Mesendoderm (in vitro differentiated cells): ENCODE measurements at places on chromosomes 3 and 15.

- DNase-seq = no peak
Measured at GRCh38 chr15:57422113-57422754, 45.9 kb downstream of the CGNL1 start.

DNA sequence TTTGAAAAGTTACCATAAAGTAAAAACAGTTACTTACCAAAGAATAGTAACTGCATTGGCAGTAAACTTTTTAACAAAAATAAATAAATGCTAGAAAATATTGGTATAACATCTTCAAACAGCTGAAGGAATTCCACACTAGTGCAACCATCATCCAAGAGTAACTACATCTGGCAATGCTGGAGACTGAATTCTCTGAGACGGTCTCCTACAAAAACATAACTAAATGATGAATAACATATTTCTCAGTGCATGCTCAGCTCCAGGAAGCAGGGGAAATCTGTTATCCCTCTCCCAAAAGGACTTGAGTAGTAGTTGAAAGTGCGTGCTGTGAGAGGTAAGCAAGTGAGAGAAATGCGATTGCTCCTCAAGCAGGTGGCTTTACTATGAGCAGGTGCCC lies 526.8 kb upstream of the CCDC54 start:
- DNase-seq = no peak

DNA sequence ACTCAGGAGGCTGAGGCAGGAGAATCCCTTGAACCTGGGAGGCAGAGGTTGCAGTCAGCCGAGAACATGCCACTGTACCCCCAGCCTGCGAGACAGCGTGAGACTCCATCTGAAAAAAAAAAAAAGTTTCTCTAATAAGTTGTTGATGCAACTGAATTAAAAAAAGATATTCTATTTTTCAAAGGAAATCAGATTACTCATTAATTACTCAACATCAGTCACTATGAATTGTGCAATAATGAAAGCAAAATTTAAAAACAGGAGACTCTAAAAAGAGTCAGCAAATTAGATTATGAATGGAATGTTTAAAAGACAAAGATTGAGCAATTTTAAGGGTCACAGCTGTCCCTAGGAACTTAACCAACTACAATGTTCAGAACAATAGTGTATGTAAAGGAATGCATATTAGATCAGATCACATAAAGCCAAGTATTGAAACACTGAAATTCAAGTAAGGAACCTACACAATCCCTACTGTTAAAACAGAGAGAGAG lies 60.2 kb upstream of the SLC4A7 start:
- DNase-seq = no peak

DNA sequence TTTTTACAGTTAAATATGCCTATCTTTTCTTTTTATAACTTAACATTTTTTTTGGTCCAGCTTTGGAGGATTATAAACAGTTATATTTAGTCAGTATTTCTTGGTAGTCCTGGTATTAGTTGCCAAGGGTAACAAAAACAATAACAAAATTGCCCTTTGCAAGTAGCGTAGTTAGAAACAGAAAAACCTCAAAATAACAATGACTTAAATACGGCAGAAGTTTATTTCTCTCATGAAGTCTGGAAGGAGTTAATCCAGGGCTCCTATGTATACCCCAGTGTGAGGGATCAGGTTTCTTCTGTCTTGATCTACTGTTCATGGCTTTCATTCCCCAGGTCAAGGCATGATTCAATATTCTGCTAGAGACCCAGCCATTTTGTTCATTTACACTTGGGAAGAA lies 14.1 kb upstream of the MYH15 start:
- no peak for DNase-seq

DNA sequence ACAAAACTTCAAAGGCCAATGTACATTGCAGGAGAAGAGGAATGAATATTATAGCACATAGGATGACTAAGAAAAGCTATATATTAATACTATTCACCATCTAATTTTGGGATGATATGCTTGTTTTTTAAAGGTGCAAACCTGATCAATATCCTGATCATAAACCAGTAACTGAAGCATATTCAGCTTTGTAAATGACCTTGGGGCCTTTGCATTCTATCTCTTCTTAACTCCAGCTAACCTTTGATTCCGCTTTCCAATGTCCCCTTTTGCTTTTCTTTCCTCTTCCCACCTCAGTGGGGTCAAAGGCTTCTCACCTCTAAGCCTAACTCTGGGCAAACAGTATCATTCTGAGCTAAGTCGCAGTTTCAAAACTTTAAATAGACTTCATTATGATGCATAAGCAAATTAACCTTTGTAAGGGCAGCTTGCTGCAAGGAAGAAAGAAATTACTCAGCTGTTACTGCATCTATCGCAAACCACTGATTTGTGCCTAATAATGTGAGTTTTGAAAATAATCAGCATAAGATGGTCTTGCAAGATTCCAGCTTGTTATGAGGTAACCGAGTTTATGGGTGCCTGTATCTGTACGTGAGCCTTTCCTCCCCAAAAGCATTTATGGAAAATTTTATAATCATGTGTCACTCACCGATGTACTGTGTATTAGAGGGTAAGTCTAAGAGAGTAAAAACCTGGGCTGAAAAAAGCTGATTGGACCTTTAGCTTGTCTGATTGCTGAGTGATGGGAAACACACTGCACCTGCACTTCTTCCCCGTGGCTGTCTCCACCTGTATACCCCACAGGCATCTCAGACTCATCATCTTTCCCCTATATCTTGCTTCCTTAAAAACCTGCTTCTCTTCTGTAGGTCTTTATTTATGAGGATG lies 116.8 kb downstream of the TPRG1 start:
- no peak for DNase-seq

DNA sequence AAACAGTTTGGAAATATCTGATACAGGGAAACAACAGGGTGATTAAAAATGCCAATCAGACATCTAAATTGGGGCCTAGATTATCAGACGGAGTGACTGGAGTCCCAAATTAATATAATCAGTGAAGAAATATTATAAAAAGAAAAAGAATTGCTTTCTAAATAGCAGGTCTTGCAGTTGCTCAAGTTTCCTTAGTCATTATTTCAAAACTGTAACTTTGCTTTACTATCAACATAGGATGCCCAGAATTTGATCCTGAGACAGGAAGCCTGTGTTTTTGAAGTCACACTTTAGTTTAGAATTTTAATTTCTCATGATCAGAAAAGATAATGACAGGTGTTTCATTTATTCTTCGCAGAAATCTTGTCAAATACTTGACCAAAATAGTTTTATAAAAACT lies 105.9 kb downstream of the IL1RAP start:
- DNase-seq = no peak

GRCh38 chr3:15099364-15100098 lies 583 bp upstream of the RBSN start:
- DNase-seq = no peak

- no peak for DNase-seq
Measured at GRCh38 chr3:176967522-176967921, 229.8 kb downstream of the TBL1XR1 start.

DNA sequence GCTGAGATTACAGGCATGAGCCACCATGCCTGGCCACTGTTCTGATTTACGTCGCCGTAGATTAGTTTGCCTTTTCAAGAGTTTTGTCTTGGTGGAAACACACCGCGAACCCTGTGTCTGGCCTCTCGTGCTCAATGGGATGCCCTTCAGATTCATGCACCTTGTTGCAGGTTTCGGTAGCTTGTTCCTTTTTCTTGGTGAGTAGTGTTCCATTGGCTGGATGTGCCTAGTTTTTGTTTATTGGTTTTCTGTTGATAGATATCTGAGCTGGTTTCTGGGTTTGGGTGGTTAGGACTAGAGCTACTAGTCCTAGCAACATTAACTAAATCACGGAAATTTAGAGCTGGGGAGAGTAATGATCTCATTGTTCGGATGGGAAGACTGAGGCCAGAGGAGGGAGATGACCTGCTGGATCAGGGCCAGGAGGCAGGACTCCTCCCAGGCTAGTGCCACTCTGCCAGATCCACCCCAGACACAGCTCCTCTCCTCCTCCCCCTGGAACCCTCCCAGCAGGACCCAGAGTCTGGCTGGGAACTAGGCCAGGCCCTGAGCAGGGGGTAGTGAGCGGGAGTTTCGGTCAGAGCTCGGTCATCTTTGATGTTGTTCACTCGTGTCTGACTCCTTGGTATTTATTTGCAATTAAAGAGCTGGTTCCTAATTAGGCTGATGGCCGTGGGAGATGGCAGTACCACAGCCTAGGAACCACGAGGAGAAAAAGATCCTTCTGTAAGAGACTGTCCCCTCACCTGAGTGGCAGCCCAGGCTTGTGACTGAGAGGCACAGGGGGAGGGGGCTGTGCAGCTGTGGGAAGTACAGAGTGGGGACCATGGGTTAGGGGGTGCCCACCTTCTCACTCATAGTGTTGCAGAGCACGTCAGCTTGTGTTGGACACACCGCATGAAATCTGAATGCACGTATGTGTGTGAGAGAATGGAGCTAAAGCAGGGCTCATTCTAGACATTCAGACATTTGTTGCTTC lies 73.4 kb downstream of the SMAD6 start:
- no peak for DNase-seq

DNA sequence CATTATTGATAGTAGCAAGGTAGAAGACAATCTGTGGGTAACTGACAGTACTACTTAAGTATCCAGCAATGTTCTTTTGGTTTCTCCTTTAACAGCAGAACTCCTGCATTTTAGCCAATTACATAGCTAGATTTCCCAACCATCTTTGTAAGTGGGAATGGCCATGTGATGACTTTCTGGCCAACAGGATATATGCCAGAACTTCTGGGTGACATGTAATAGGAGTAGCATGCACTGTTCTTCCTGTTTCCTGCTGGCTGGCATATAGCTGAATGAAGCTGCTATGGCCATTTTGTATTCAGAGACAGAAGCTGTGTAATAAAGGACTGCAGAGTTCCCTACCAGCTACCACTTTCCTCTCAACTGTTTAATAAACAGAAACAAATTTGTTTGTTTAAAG lies 18.0 kb downstream of the SPICE1 start:
- no peak for DNase-seq

- DNase-seq = no peak
Measured at GRCh38 chr3:121505256-121505655, 40.5 kb downstream of the POLQ start.

DNA sequence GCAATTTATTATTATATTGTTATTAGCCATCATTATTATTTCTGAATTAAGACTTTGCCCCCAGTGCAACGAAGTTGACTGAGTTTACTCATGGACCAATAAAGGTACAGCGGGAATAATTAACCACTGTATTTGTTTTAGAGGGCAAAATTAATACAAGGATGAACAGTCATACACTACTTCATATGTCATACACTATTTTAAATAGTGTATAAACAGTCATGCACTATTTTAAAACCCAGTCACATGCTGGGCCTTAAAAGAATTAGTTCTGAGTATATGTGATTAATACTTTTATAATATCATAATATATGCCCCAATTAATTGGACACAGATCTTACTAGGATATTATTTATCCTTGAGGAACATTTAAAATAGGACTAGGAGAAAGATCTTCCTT lies 125.3 kb upstream of the NANOGP8 start:
- no peak for DNase-seq

GRCh38 chr15:94296717-94297116 lies 65.4 kb downstream of the MCTP2 start:
- DNase-seq = no peak

DNA sequence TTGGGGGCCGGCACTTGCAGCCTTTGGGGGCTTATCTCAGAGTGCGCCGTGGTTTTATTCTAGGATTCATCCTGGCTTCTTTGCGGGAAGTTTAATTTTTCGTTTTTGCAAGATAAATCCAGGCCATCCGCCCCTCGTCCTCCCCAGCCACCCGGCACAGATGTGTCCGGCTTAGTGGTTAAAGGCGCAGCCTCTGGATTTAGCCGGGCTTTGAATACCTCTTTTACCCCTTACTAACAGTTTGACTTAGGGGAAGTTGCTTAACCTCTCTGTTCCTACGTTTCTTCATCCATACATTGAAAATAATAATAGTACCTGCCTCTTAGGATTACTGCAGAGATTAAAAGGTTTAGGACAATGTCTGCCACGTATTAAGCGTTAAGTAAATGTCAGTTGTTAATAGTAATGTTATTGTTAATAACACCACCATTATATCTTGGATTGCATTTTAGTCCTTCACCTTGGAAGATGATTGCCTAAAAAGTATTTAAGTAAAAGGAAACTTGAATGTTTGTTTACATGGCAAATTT lies 714 bp downstream of the ECT2 start:
- DNase-seq = peak; percentile 56

DNA sequence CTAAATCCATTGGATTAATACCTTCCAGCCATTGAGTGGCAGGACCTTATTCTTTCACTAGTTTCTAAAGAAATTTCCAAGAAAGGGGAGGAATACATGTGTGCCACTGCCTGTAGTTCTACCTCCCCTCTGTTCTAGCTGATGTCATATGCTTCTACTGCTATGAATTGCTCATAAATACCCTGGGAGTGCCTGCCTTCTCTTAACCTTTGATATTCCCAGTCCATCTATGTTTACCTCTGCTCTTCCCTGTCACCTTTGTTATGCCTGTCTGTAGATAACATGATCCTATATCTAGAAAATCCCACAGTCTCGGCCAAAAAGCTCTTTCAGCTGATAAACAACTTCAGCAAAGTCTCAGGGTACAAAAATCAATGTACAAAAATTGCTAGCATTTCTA lies 486.9 kb upstream of the ARRDC4 start:
- DNase-seq = no peak

GRCh38 chr15:74201710-74202420 lies 722 bp downstream of the STRA6 start:
- no peak for DNase-seq

- DNase-seq = no peak
Measured at GRCh38 chr3:140760324-140761075, 82.6 kb downstream of the TRIM42 start.

GRCh38 chr3:94420931-94421330 lies 358.1 kb downstream of the NSUN3 start:
- no peak for DNase-seq

DNA sequence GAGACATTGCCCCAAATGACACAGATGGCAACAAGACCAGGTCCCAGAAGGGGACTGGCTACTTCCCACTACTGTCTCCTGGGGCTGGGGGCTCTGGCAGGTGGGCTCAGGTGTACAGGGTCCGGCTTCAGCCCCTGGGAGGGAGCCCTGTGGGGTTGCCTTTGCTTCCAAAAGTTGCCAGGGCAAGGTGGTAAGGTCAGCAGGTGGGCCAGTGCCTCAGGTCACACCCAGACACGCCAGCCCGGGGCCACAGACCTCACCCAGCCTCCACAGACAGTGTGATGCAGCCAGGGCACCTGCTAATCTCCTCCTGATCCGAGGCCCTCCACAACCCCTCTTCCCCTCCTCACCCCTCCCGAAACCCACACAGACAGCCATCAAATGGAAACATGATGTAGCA lies 7.5 kb downstream of the OXTR start:
- DNase-seq = no peak

DNA sequence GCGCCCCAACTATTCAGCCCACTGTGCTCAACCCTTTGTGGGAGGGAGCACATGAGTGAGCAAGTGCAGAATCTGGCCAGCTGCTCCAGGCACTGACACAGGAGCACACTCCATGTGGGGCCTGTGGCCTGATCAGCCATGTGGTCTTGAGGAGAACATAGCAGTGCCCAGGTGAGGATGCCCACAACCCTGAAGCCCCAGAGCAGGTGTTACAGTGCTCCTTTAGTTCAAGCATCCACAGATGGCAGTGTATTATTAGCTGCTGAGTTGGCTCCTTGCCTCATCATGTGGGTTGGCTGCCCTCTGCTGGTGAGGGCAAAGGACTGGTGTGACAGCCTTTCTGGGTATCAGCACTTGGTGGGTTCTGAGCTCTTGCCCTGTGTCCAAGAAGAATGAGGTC lies 1588.2 kb downstream of the SI start:
- DNase-seq = peak; percentile 85
